Posterior vena cava (tissue), 2 donors: ENCODE measurements at places on chromosomes 5 and 9. TPM values are rescaled to one million over a fixed set of nuclear protein-coding genes. Genes with fewer than 3 reads are reported as not detected.

Gene PCDHB8
- total RNA-seq, result 3.5 TPM

GRCh38 chr9:20754556-20754955 is 70.5 kb downstream of the FOCAD start:
- DNase-seq, result no peak

Gene TMEM215
- not detected for total RNA-seq

Gene GRXCR2
- not detected for total RNA-seq

- peak; percentile 80 for DNase-seq
Observed at GRCh38 chr5:132770476-132771159, 6.4 kb downstream of the SEPTIN8 start.

DNA sequence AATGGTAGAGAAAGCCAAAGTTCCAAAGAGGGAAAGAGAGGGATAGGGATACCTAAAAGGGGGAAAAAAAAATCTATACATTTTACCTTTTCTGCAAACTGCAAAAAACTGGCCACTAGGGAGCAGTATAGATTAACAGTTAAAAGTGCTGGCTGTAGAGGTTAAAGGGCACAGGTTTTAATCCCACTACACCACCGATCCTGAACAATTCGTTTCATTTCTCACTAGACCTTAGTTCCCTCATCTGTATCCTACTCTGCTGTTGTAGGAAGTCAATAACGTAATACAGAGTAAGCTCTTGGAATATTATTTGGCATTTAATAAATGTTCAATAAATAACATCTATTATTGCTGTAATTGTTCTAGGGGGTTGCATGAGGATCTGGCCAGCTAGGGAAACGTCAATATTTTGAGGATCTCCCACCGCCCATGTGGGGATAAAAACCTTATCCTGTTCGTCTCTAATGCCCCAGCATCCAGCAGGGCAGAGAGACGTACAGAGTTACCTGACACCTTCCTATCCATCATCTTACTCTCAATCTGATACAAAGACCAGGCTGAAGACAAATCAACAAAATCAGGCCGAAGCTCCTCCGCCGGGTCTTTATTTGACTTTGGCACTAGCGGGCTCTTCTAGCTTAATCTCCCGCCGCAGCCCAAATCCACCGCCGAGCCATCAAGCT is 757 bp downstream of the CDC26 start:
- no peak for DNase-seq

- DNase-seq, result no peak
Observed at GRCh38 chr9:22147813-22148527, 138.9 kb upstream of the CDKN2B start.

GRCh38 chr5:19369048-19369447 is 619.0 kb downstream of the CDH18 start:
- no peak for DNase-seq

DNA sequence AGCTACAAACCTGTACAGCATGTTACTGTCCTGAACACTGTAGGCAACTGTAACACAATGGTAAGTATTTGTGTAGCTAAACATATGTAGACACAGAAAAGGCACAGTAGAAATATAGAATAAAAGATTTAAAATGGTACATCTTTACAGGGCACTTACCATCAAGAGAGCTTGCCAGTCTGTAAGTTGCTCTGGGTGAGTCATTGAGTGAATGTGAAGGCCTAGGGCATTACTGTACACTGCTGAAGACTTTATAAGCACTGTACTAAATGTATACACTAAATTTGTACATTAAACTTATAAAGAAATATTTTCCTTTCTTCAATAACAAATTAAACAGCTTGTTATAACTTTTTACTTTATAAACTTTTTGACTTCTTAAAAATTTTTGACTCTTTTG is 20.5 kb downstream of the ADRB2 start:
- no peak for DNase-seq

DNA sequence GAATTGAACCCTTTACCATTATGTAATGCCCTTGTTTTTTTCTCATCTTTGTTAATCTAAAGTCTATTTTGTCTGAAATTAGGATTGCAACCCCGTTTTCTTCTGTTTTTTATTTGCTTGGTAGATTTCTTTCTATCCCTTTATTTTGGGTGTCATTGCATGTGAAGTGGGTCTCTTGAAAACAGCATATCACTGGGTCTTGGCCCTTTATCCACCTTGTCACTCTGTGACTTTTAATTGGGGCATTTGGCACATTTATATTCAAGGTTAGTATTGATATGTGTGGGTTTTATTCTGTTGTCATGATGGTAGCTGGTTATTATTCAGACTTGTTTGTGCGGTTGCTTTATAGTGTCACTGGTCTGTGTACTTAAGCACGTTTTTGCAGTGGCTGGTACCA is 117.4 kb upstream of the MARCHF11 start:
- no peak for DNase-seq

DNA sequence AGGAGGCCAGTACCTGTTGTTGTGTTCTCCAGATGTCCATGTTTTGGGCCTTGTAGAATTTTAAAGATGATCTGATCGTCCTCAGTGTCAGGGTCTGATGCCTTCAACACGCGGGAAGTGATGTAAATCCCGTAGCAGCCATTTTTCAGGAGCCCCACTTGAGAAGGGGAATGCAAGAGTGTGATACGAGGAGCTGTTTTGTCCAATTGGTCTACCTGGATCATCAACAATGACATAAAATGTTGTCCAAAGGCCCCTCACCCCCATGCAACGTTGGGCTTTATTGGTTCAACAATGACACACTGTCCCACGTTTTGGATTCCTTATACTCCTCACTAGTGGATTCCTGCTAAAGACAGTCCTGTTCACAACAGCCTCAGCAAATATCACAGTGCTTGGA is 48.1 kb upstream of the CER1 start:
- no peak for DNase-seq

GRCh38 chr9:136693490-136694162 is 6.4 kb upstream of the AGPAT2 start:
- no peak for DNase-seq

DNA sequence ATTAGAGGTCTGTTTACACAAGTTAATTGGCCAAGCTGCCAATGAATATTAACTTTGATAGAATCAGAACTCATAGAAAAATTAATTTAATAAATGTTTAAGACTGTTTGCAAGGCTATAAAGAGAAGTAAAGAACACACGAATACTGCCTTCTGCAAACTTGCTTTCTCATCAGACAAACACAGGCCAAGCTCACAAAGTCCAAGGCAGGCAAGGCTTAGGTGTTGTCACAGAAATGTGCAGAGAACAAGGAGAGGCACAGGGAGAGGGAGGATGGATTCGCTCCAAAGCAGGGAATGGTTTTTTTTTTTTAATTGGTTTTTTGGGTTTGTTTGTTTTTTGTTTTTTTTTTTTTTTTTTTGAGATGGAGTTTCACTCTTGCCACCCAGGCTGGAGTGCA is 43.4 kb downstream of the RETREG1 start:
- no peak for DNase-seq

GRCh38 chr9:116671605-116672004 is 15.5 kb upstream of the TRIM32 start:
- no peak for DNase-seq

Gene BTNL3
- not detected for total RNA-seq

Gene PRR16
- total RNA-seq, result 6.0 TPM

DNA sequence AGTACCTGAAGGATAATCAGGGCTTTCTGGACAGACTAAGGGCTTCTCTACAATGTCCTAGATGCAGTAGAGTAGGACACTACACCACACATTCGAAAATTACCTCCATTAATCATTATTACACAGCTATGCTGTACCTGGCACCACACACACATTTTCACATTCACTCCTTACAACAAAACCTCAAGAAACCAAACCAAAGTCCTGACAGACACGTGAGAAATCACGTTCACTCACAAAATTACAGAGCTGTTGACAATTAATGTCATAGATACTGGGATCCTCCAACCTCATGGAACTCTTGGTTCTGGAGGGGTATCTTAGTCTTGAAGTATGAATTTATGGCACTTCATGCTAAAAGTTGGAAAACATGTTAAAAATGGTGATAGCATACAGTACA is 16.3 kb downstream of the UBQLN1 start:
- no peak for DNase-seq

DNA sequence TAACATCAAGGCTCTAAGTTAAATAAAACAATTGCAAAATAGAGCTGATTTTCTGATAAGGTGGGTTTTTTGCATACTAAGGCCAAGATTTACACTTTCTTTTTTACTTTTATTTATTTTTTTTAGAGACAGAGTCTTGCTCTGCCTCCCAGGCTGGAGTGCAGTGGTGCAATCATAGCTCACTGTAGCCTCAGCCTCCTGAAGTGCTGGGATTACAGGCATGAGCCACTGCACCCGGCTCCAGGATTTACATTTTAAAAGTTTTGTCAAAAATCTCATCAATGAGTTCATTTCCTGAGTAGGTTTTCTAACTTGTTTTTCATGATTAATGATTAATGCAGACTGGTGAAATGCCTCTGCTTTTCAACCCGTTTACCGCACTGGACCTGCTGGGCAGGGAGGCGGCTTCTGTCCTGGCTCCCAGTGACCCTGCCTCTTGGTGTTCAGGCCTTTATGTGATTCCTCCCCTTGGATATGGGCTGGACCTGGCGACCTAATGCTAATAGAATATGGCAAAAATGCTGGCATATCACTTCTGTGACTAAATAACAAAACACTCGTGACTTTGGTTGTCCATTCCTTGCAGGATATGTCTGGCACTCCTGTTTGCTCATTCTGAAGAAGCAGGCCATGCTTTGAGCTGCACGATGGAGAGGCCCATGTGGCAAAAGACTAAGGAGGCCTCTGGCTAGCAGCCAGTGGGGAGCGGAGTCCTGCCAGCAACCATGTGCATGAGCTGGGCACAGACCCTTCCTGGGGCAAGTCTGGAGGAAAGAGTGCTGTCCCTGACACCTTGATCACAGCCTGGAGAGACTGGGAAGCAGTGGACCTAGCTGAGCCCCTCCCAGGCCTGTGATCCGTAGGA is 72.2 kb upstream of the PTCH1 start:
- peak; percentile 40 for DNase-seq

- DNase-seq, result no peak
Observed at GRCh38 chr5:1652873-1653697, 129.3 kb upstream of the LPCAT1 start.

Gene ZNF366
- total RNA-seq, result 5.1 TPM

DNA sequence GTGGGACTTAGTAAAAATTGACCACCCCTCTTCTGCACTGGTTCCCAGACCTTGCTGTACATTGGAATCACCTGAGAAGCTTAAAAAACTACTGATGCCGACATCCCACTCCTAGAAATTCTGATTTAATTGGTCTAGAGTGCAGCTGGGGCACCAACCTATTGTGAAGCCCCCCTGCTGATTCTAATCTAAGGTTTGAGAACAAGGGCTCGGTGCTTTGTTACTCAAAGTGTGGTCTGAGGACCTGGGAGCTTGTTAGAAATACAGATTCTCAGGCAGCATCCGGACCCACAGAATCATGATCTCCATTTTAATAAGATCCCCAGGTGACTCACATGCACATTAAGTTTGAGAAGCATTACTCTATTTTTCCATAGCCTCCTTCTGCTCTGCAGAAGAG is 57.8 kb upstream of the LPAR1 start:
- no peak for DNase-seq

GRCh38 chr5:175520873-175521272 is 42.5 kb downstream of the SFXN1 start:
- no peak for DNase-seq

Gene MYORG
- 30.6 TPM for total RNA-seq

Gene GMCL2
- not detected for total RNA-seq

Gene TLR4
- 18.1 TPM for total RNA-seq

Gene TAL2
- not detected for total RNA-seq

DNA sequence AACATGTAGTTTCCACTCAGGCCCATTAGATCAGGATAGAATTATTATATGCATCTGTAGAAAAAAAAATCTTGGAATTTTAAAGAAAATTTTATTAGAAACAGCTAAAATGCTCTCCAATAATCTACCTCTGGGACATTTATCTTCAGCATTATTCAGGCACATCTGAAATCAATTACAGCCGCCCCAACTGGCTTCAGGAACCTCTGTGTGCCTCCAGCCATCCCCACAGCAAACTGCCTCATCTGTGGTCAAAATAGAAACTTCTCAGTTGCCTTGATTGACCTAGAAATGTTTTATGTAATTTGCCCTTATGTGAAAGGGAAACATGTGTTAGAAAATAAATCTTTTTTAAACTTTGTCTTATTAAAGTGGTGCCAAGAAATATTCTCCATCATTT is 120.1 kb upstream of the LPAR1 start:
- no peak for DNase-seq
